Stimulated activated CD4-positive, alpha-beta T cell treated with anti-CD3 and anti-CD28 coated beads, Interleukin-15, amount 100 ng/mL, for 48 hours (primary cell): ENCODE measurements at places on chromosomes 2 and 18.

GRCh38 chr2:188146888-188147287 is 144.8 kb upstream of the GULP1 start:
- no peak for DNase-seq

DNA sequence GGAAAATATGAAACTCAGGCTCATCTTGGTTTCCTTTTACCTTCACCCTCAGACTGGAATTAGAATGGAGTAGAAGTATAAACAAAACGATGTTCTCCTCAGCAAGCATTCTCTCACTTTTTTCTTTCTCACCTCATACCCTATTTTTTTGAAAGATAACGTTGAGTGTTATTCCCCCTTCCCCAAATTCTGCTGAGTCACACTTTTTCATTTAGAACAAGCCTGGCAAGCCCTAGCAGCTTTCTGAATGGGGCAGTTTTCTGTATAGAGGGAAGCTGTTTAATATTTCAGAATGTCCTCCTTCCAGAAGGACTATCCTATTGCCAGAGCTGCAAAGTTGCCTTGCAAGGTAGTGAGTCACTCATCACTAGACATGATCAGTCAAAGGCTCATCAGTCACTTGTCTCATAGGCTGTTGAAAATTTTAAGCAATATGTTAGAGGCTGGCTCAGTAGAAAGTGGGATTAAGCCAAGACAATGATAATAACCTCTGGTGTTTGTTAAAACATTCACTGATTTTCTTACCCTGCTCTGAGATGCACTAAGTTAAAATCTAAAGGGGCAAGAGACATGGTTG is 416.1 kb downstream of the RNF144A start:
- DNase-seq: no peak

DNA sequence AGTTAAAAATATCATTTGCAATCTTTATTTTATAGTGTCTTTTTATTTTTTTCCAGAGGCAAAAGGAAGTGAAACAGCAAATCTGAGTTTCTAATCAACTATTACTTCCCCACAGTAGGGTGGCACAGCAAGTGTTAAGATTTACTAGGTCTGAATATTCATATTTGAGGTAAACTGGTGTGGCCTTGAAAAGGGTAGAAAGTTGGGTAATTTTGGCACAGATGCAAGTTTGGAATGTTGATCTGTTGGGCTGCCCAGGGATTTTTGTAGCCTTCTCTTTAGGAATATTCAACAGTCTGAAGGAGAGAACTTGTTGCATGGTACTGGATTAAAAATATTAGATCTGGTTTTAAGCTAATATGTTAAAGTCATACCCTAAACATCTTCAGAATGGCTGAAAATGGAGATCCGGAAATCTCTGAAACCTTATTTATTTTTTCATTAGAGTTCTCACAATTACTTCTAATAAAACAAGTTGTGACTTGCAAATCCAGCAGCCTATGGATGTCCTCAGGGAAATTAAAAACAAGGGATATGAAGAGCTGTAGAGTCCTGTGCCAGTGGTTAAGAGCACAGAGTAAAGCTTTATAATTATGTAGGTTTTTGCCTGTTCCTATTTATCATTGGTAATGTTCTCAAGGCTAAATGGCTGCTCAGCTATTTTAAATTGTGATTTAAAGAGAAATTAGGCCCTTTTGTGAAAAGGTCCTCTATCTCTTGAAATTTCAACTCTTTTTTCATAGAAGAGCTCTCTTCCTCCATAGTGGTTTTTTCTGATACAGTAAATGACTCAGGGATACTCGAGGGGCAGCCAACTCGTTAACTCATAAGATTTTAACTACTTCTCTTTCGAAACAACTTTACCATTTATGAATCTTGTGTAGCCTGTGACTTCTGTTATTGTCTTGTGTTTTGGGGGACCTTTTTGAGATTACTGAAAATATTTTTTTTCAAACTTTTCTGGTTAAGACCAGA is 11.0 kb downstream of the TANK start:
- no peak for DNase-seq

DNA sequence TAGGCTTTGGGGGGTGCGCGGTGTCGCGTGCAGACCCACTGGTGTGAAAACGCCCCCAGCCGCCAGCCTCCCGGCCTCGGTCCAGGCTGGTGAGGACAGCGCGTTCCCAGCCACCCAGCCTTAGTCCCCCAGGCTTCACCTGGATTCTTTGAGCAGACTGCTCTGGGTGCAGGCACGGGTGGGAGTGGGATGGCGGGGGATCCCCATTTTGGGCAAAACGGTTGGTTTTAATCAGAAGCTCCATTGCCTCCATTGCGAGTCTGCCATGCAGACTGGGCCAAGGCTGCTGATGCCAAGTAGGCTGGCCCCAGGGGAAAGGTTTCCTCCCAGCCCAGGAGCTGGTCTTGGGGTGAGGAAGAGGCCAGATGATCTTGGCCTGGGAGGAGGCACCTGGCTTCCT is 445 bp downstream of the MLPH start:
- DNase-seq: no peak

- no peak for DNase-seq
These were observed 253.1 kb upstream of the NXPH2 start for GRCh38 chr2:139033300-139033699.

DNA sequence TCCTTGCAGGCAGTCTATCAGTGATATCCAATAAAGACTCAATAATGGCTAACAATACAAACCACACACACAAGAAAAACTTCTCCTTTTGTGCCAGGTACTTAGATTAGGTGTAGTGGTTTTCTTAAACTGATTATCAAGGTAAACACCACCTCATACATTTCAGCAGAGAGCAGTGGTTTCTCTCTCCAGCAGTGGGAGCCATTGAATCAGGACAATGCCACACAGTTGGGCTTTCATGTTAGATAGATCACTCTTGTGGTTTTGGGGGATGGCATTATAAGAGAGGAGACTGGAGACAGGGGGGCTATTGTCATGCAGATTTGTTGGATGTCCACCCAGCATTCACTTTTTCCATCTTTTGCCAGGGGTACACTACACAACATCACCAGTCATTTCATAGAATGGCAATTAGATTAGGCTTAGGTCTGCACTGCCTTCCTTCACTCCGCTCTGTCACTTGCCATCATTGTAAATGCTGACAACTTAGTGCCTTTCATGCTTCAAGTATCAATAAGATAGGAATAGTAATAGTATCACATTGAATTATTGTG is 13.6 kb upstream of the IRS1 start:
- no peak for DNase-seq

DNA sequence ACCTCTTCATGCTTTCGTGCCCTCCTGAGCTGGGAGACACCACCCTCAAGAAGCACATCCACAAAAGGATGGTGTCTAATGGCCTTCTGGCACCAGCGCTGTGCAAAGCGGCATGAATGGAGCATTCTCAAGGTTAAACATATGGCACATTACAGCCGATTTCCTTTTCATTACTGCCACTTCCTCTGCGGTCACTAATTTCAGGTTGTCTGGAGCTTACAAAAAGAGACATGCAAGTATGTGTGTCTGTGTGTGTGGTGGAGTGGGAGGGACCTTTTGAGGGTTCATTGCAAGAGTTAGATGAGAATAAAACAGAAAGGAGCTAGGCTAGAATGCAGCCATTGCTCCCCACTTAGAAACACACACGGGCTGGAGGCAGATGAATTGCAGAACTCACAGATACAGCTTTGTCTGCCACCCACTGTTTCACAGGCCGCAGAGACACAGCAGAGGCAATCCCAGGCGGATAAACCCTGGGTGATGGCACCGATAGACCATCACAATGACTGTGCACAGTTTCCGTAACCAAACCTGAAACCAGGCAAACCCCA is 76.0 kb downstream of the TGIF1 start:
- peak; percentile 19 for DNase-seq

- DNase-seq: no peak
These were observed 612.4 kb downstream of the FBXO15 start for GRCh38 chr18:73535189-73535588.

DNA sequence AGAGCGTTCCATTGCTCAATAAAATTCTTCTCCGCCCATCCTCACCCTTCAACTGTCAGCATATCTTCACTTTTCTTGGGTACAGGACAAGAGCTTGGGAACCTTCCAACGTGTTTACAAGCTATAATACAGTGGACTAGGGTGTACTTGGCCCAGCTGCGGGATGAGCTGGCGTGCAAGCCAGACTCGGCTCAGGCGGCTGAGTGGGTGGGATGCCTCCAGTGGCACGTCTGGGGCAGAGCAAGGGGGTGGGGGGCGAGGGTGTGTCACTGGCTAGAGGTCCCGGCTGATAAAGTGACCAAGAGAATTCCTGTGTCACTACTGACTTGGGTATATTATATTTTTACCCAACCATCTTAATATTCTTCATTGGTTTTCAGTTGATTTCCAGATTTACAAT is 179.7 kb downstream of the EVA1A start:
- no peak for DNase-seq

GRCh38 chr2:207166349-207167098 is 776 bp upstream of the KLF7 start:
- DNase-seq: no peak

GRCh38 chr2:18410543-18410942 is 149.9 kb downstream of the RDH14 start:
- no peak for DNase-seq

GRCh38 chr2:2831633-2832032 is 500.6 kb upstream of the MYT1L start:
- DNase-seq: no peak

- DNase-seq: no peak
These were observed 113.5 kb downstream of the RBMS1 start for GRCh38 chr2:160380000-160380570.

- no peak for DNase-seq
These were observed 929.5 kb downstream of the ERBB4 start for GRCh38 chr2:211609127-211609526.

GRCh38 chr2:233480490-233481202 is 85.9 kb downstream of the USP40 start:
- no peak for DNase-seq

GRCh38 chr2:218009231-218009630 is 6.4 kb upstream of the TNS1 start:
- no peak for DNase-seq

GRCh38 chr2:98134172-98135005 is 47.4 kb downstream of the VWA3B start:
- peak; percentile 45 for DNase-seq
